ENCODE measurements at places on chromosomes 6 and 20. TPM values are rescaled to one million over a fixed set of nuclear protein-coding genes. Genes with fewer than 3 reads are reported as not detected.

NRSN1 gene
- total RNA-seq, result not detected

ANGPT4 gene
- under 0.01 TPM for total RNA-seq

SYCP2L gene
- 0.43 TPM for total RNA-seq

RIPPLY2 gene
- under 0.01 TPM for total RNA-seq

MYH7B gene
- total RNA-seq, result 0.13 TPM

LBP gene
- total RNA-seq, result 2.1 TPM

AVP gene
- total RNA-seq, result not detected

C6orf52 gene
- 0.65 TPM for total RNA-seq

CCN5 gene
- 21.1 TPM for total RNA-seq

TMEM244 gene
- not detected for total RNA-seq

RNF39 gene
- not detected for total RNA-seq

DDO gene
- total RNA-seq, result 4.9 TPM

Measured in articular chondrocyte of knee joint (primary cell).